ENCODE measurements at places on chromosomes 16 and 17.

DNA sequence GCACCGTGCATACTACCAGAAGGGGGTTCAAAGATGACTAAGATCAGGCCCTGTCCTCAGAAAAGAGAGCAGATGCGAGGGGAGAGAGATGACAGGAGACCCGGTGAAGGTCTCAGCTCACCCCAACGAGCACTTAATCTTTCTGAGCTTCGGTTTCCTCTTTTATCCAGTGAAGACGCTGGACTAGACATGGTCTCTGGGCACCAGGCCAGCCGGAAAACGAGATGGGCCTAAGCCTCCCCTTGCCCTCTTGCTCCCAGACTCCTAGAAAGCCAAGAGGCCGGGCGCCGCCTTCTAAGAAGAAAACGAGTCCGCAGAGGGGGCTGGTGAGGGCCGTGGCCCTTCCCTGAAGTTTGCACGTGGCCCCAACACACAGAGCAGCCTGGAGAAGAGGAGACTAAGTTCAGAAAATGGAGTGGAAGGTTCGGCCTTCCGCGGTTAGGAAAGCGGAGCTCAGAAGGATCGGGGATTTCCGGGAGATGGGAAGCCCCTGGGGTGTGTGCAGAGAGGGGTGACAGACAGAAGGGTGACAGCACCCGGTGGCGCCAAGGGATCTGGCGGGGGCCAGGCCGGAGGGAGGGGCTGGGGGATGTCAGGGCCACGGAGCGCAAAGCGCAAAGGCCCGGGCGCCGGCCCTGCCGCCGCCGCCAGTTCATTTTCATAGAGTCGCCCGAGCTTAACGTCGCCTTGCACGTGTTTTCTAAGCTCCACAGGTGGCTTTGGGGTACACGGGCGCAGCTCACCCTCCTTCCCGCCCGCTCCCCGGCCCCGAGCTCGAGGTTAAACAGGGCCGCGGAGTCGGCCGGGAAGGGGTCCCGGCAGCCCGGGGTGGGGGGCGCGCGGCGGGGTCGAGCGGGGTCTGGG is 42.1 kb upstream of the BHLHA9 start:
- no peak for DNase-seq

DNA sequence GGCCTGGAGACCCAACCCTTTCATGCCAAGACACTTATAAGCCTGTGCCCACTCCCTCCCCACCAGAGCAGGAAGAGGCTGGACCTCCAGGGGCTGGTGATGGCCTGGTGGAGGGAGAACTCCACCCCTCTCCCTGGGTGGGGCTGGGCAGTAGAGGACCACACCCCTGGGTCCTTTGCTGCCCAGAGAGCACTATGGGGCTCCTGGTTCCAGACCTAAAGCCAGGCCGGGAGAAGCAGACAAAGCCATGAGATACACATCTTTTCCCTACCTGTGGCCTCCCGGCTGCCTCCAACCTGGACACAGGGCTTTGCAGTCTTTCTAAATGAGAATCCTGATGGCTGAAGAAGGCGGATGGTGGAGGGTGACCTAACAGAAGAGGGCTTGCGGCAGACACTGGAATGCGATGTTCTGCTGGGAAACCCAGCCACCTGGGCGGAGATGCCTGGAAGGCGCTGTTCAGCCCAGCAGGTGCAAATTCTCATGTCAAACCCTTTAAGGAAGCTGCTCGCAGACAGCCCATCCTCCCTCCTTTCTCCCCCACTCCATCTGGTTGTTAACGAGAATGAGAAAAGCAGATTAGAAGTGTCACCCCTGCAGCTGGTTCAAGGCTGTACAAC is 43.9 kb upstream of the KIFC3 start:
- no peak for DNase-seq

GRCh38 chr16:4316108-4316863 is 419 bp downstream of the GLIS2 start:
- DNase-seq = no peak

DNA sequence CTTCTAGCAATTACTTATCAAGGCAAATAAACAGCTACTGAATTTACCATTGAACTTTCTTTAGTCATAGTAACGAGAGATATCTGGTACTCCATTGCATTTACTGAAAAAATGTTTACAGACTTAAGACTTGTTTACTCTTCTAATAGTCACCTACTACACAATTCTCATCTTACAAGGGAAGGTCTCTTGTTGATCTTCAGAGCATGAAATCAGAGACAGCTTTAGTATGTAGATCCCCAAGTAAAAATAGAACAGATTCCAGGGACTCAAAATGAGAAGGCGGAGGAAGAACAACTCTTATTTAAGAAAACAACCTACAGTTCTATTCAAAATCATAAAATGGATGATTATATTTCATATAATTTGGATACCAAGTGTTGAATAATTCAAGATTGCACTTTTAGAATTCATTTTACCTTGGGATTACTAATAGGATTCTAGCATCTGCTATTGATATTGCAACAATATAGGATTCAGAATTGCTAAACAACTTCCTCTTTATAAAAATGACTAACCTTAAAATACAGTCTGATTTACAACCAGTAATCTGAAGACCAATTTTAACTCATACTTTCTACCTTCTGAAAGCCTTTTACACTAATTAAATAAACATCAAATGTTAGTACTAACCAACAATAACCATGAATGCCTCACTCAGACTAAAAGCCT is 20.8 kb downstream of the UBE2G1 start:
- no peak for DNase-seq

GRCh38 chr17:45189009-45189408 is 27.3 kb downstream of the HEXIM2 start:
- DNase-seq = no peak

- no peak for DNase-seq
These were observed 201.2 kb upstream of the HSBP1 start for GRCh38 chr16:83606486-83607030.

DNA sequence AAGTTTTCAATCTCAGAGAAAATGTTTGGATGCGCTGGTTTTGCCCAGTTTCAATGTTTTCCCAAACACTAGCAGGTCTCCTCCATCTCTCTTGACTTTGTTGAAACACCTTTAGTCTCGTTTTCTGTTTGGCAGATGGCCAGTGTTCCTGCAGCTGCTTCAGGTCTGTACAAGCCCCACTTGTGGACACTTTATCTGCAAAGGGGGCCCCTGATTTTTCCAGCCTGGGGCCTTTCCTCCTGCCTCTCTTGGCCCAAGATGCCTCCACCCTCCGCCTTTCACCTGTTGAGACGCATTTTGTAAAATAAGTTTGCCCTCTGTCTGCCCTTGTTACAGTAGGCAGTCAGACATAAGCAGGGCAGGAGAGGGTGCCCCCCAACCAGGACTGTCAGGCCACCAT is 21.8 kb upstream of the PRM1 start:
- DNase-seq = no peak

- DNase-seq = peak; percentile 98
These were observed 9.1 kb upstream of the COL1A1 start for GRCh38 chr17:50210240-50211225.

DNA sequence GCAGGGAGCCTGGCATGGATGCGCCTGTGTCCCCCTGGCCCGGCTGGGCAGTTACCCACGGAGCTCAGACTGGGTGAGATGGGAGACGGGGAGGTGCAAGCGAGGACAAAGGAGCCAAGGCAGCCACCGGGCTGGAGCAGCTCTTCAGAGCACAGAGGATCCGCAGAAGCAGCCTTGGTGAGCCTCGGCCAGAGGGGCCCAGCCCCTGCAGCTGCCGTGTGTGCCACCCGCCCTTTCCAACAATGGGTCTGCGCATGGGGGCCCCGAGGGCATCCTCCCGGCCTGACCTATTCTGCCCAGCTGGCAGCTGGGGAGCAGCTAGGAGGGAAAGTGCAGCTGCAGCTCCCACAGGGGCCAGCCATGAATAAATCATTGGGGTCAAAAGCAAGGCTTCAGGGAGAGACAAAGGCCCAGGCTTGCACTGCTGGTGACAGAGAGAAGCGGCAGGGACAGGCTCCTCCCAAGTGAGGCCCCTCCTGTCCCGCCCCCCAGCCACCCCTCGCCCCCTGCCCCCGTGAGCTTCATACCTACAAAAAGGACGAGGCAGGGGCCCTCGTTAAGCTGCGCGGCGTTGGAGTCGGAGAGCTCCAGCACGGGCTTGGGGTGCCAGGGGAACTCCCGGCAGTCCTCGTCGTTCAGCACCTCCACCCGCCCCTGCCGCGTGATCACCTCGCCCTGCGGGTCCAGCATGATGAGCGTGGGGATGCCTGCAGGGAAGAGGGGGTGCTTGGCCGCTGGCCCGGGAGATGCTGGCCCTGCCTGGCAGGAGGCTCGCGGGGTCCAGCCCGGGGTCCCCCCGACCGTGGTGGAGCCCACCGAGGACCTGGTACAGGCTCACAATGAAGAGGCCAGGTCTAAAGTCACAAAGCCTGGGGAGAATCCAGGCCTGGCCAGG is 22.6 kb downstream of the MRM3 start:
- DNase-seq = no peak

GRCh38 chr16:70381604-70382342 is 35.1 kb downstream of the DDX19A start:
- DNase-seq = no peak

- no peak for DNase-seq
These were observed 48.9 kb downstream of the RABEP1 start for GRCh38 chr17:5330981-5331380.

GRCh38 chr16:23729503-23730424 is 16.7 kb upstream of the ERN2 start:
- peak; percentile 9 for DNase-seq

DNA sequence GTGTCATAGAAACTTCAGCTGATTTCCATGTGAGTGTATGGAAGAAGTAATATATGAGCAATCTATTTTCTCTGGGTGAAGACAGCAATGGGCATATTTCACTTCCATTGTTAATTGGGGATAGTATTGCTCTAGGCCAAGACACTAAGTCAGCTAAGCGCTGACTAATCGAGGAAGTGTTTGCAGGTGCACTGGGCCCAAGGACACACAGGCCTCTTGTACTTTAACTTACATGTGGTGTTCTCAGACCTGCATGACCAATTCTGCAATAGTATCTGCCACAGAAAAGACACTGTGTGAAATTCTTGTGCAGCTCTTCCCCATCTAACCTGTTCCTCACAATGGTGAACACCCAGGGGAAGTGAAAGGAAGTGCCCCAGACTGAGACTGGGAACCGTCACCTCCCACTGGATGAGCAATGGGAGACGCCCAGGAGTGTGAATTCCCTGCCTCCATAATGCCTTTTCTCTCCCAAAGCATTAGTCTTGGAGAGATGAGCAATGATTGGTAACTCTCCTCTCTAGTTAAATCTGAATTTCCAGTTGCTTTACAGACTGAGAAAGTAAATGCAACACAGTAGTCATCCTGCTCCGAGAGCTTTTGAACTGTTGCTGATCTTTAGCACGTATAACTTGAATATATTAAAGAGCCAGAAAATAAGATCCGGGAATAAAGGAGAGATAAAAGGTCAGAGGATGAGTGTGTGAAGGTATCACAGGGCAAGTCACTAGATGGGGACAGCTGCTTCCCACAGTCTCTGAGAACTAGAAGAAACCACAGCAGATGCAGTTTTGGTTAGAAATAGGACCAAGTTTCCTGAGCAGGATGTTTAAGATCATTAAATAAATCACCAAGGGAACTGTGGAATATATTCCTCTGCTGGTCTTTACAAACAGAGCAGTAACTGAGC is 82.6 kb downstream of the CDK5R1 start:
- no peak for DNase-seq

- peak; percentile 42 for DNase-seq
These were observed 64.2 kb downstream of the SPECC1 start for GRCh38 chr17:20073055-20073979.

DNA sequence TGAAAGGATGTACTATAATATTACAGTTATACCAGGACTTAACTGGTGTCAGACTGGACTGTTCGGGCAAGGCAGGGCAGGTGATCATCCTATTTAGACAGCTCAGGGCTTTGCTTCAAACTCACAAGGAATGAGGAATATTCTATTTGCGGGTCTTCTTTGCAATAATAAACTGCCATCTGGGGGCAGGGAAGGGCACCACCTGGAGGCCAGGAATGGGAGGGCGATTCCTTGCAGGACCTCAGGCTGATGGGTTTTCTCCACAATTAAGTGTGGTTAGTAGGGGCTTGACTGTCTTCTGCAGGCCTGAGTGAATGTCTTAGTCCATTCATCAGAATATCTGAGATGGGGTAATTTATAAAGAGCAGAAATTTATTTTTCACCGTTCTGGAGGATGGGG is 424.1 kb downstream of the CA10 start:
- DNase-seq = no peak

- no peak for DNase-seq
These were observed 60.3 kb downstream of the AKAP1 start for GRCh38 chr17:57145347-57145746.

DNA sequence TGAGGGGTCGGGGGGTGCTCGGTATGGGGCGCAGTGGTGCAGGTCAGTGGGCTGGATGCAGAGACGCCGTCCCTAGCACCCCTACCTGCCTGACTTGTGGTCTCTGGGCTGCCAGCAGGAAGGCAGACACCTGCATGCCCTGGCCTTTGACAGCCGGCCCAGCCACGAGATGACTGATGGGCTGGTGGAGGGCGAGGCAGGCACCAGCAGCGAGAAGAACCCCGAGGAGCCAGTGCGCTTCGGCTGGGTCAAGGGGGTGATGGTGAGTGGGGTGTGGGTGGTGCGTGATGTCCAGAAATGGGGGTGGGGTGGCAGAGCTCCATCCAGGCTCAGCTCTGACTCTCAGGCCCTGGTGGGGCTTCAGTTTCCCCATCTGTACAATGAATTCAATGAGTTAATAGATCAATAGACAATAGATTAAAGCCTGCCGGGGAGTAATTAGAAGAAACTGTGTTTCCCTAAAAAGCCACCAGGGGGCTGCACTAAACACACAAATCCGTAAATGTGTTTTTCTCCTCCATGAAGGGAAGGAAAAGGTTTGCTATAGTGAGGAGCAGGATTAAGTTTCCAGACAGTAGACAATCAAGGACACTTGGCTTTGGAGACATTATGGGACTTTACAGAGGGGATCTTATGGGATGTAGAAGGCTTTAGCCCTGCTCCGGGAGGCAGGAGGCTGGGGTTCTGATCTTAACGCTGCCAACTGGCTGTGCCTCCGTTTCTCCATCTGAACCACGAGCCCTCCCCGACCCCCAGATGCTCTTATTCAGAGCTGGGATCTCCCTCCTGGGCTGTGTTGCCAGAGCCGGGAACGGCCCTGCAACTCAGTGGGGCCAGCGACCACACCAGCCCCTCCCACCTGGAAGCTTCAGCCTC is 2.2 kb downstream of the SLC12A3 start:
- DNase-seq = peak; percentile 34

DNA sequence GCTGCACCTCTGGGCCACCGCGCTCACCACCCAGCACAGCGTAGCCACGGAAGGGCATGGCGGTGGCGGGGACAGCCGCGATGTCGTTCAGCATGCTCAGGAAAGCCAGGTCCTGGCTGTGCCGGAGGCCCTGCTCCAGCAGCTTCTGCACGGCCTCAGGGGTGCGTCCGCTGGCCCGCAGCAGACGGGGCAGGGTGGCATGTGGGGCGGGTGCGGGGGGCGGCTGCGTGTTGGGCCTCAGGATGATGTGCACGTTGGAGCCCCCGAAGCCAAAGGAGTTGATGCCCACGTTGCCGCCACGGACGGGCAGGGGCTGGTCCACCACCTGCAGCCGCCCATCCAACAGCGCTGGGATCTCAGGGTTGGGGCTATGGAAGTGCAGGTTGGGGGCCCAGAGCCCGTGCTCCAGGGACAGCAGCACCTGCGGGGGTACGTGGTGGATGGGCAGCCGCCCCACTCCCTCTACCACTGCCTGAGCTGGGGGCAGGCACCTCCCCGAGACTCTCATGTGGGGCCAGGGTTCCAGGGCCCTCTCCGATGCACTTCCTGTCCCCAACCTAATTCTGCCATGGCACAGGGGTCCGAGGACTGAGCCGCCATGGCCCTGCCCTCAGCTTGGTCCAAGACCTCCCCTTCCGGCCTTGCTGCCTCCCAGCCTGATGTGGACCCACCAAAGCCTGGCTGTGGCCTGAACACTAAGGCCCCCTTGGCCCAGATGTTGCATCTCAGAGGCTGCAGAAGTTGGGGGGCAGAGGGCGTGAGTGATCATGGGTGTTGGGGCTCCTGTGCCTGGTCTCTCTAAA is 6.6 kb downstream of the FASN start:
- DNase-seq = no peak

Measured in astrocyte (in vitro differentiated cells and primary cell).